ENCODE measurements at places on chromosomes 5 and 9. TPM values are rescaled to one million over a fixed set of nuclear protein-coding genes. Genes with fewer than 3 reads are reported as not detected.

The INSL4 gene
- total RNA-seq = not detected

The TAS2R1 gene
- total RNA-seq = not detected

The TAF11L7 gene
- total RNA-seq = not detected

The TRIM7 gene
- total RNA-seq = 0.74 TPM
